ENCODE measurements at places on chromosomes 5 and 9. TPM values are rescaled to one million over a fixed set of nuclear protein-coding genes. Genes with fewer than 3 reads are reported as not detected.

The TSSK1B gene
- total RNA-seq, result not detected

The IL3 gene
- not detected for total RNA-seq

DNA sequence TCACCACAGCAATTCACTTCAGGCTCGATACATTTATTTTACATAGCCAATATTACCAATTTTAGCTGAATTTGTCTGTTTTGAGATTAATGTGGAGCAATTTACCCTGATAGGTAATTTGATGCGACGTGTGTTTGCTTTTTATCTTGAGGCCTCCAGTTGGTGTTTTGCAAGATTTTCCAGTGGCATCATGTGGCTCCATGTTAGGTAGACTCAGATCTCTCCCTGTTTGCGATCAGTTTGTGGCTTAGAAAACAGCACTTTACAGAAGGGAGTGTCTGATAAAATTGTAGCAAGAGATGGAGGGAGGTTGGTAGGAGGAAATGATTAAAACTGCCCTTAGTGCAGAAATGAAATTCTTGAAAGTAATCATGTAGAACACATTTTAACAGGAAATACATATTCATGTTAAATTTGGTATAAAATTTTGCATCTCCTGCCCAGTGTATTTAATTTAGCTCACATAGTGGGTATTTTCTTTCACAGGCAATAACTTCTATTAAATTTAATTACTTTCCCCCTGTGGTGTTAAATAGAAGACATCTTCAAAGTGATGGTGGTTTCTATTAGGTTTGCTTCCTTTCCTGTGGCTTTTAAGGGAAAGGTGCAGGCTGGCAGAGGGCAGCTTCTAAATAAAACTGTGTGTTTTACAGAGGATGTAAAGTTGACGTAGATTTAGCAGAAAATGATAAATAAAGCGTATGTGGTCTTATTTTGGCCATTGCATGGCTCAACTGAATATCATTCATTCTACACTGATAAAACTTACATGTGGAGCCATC is 135.8 kb downstream of the KDM4C start:
- ATAC-seq, result no peak

GRCh38 chr5:79821-80220 is 12.1 kb upstream of the PLEKHG4B start:
- no peak for ATAC-seq

DNA sequence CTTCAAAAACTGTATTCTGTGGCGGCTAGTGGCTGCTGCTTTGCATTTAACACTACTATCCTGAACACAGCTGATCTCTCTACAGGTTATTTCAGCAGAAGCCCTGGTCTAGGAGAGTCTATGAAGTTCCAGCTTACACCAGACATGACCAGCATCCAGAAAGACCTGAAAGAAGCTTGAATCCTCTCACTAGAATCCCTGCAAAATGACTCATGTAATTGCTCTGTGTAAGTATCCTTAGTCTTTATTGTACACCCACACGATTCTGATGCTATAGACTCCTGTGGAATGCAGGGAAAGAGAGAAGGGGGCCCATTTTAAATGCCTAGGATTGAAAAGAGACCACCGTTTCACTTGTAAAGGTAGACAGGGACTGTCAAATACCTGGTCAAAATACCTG is 859 bp upstream of the GRIA1 start:
- ATAC-seq, result no peak

DNA sequence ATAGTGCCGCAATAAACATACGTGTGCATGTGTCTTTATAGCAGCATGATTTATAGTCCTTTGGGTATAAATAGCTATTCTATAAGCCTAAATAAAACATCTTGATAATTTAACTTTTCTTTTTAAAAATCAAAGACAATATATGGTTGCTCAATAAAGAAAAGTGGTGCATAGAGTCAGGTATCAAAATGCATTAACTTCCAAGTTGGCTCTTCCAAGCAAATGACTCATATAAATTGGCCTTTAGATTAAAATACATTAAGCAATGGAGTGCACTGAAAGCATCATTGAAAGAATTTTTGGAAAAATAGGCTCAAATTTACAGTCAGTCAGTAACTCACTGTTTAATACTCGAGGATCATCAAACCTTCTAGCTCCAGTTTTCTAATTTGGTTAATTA is 106.6 kb downstream of the PLCXD3 start:
- no peak for ATAC-seq

DNA sequence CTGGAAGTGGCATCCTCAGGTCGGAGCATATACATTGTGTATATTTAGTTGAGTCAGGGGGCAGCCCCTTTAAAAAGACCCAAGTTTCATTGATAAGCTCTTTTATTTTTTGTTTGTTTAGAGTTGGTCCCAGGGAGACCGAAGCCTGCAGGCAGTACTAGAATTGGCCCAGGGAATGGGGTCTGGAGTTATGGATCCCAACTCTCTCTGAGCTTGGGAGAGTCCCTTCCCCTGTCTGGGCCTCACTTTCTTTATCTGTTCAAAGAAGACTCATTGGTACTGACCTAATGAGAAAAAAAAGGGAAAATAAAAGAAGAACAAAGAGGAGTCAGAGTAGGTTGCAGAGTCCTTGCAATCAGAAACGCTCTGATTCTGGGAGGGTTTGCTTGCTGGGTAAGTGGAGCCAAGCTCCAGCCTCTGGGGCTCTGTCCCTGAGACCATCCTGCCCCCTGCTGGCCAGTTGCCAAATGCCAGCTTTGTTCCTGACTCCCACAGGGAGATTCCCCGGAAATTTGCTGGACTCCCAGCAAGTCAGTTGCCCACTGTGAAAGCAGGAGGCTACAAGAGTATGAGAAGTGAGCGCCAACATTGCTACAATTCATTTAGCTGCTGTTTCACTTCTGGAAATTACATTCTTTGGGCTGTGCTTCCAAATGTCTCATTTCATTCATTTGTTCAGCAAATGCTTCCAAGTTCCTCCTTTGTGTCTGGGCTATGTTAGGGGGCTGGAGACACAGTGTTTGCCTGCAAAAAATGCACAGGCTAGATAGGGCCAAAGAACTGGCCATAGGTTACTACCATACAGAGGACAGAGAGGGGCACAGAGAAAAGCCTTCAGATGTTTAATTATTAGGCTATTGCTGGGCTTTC is 156.2 kb downstream of the MELK start:
- peak; percentile 92 for ATAC-seq

DNA sequence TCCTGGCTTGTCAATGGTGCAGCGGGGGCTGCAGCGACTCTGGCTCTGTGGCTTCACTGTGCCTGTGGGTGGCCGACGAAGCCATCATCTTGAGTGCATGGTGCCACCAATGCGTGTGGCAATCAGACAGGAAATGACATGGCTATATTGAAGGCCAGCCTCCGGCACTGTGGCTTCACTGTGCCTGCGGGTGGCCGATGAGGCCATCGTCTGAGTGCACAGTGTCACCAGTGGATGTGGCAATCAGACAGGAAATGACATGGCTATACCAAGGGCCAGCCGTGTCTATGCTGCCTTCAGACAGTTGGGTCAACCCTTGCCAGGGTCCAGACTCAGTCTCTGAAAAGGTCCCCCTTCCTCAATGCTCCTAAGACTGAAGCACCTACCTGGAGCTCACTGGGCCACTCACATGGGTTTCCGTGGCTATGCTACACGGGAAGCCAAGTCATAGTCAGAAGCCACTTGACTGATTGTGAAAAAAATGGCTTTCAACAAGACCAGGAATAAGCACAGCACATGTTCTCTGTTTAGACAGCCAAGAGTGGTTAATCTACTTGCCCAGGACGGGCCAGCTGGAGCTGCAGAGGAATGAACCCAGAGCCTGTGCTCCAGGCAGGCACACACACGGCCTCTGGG is 67.5 kb upstream of the S1PR3 start:
- no peak for ATAC-seq

Data from motor neuron (in vitro differentiated cells).